NCI-H1105 treated with DMSO at 0.1 percent for 48 hours (cell line): ENCODE measurements at places on chromosomes 7 and 10.

DNA sequence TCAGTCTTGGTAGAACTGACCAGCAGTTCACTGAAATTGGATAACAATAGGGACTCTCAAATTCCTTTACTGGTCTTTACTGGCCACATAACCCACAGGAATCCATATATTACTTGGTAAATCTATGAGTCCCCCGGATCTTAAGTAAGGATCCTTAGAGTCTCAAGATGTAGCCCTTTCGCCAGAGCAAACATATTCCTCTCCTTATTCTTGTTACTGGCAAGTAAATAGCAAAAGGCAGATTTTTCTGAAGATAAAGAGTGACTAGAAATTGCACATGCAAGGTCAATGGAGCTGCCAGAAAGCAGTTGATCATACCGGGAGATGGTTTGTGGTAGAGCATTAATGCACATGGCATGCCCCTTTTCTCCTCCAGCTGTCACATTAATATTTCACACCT, 283.0 kb downstream of the HDAC9 start:
- no peak for DNase-seq

- DNase-seq = no peak
Observed at GRCh38 chr7:101555269-101555920, 73.7 kb downstream of the MYL10 start.

- DNase-seq = no peak
Observed at GRCh38 chr10:120145107-120145506, 252.6 kb downstream of the SEC23IP start.

- no peak for DNase-seq
Observed at GRCh38 chr10:69375307-69376151, 41.2 kb downstream of the TACR2 start.
